ENCODE measurements at places on chromosomes 2 and 18.

DNA sequence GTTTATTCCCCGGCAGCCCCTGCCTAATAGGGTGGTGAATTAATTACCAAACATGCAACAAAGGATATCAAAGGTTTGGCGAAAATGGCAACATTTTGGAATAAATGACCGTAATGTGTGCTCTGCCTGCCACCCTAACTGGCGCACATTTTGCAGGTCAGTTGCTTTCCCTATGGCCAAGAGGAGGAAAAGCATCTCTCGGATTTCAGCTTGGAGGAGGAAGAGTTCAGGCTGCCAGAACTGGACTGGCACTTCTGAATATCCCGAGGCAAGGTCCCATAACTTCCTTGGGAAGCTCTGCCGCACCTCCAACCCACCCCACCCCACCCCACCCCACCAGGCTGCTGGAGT is 37.1 kb downstream of the SLC25A52 start:
- no peak for DNase-seq

GRCh38 chr2:159960414-159960813 is 102.0 kb downstream of the PLA2R1 start:
- DNase-seq: peak; percentile 82

- DNase-seq: no peak
Observed at GRCh38 chr2:151767536-151767935, 33.3 kb upstream of the NEB start.

GRCh38 chr2:119862127-119862889 is 102.6 kb downstream of the PTPN4 start:
- DNase-seq: no peak

- DNase-seq: peak; percentile 2
Observed at GRCh38 chr18:29034113-29034856, 857.4 kb upstream of the CDH2 start.

- DNase-seq: peak; percentile 17
Observed at GRCh38 chr18:49812286-49813068, 856 bp downstream of the ACAA2 start.

GRCh38 chr2:46377666-46378560 is 80.7 kb downstream of the EPAS1 start:
- DNase-seq: no peak

GRCh38 chr2:162521871-162522650 is 178.1 kb downstream of the GCA start:
- no peak for DNase-seq

- no peak for DNase-seq
Observed at GRCh38 chr2:207855591-207855990, 85.9 kb upstream of the FZD5 start.

GRCh38 chr2:181268174-181268867 is 188.9 kb upstream of the ITGA4 start:
- DNase-seq: no peak

DNA sequence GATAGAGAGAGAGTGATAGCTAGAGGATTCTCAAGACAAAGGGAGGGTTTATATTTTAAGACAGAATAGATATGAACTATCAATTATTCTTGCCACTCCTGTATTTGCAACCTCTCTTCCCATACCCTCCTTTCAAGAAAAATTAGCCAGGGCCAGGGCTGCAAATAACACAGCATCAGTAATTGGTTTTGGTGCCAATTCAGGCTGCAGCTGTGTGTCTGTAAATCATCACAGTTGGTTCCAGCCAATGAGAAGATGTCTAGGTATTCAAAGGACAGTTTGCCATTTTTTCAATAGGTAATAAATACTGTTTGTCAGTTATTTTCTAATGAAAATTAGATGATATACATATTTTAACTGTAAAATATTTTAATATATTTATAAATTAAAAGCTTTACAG is 73.5 kb downstream of the WDPCP start:
- DNase-seq: no peak

- no peak for DNase-seq
Observed at GRCh38 chr18:37122877-37123276, 293.9 kb downstream of the KIAA1328 start.

- no peak for DNase-seq
Observed at GRCh38 chr18:79476918-79477571, 81.3 kb downstream of the NFATC1 start.

DNA sequence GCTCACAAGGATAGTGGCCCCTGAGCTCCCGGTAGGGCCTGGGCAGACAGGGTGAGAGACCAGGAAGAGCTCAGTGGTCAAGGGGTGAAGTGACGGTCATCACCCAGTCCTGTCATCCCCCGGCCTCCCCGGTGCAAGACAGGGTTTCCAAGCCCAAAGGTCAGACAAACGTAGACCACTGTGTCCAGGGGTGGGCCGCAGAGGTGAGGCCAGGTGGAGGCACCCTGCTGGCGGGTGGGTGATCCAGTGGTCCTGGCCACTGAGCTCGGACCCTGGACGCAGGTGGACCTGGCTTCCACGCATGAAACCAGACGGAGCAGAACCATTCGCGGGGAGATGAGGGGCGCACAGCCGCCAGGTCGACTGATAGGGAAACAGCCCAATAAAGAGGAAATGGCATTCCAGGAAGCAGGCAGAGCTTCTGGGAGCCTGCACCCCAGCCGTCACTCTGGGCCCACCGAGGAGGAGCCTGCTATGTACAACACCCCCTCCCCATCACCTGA is 14.4 kb upstream of the SNED1 start:
- DNase-seq: no peak

GRCh38 chr2:218822622-218823021 is 9.0 kb downstream of the PRKAG3 start:
- no peak for DNase-seq

DNA sequence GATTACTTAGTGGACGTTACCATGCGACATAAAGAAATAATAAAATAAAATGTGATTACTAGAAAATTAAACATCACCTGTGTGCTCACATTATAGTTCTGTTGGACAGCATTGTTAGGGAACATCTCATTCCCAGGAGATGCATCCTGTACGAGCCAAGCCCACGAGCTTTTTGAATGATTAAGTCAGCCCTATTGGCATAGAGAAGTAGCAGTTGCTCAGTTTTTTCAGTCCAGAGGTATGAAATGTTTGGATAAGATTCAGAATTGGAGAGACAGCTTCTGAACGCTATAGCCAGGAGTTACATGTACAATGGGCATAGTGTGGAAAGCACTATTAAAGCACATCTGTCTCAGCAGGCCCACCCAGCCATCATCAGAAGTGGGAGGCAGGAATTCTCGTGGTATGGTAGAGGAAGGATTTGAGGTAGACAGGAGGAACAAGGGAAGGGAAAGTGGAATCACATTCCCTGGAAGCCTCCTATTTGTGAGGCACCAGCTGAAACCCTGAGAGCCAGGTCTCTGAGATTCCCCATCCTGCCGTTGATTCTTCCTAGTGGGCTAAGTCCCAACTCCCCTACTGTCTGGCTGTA is 8.6 kb downstream of the SPATS2L start:
- DNase-seq: no peak

DNA sequence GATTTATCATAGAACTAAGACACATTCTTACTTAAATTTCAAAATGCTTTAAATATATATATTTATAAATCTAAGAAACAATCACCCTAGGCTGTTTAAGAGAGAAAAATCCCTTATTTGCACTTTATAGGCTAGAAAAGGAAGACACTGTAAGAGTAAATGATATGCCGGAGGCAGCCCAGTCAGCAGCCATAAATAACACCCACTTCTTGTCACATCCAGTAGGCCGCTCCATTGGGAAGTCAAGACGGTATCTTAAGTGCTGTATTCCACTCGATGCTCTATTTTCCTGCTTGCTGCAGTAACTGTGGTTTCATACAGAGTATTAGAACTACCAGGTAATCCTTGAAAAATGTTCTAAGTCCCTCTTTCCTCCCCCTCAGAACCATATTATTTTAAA is 57.9 kb downstream of the ABCA12 start:
- DNase-seq: no peak

DNA sequence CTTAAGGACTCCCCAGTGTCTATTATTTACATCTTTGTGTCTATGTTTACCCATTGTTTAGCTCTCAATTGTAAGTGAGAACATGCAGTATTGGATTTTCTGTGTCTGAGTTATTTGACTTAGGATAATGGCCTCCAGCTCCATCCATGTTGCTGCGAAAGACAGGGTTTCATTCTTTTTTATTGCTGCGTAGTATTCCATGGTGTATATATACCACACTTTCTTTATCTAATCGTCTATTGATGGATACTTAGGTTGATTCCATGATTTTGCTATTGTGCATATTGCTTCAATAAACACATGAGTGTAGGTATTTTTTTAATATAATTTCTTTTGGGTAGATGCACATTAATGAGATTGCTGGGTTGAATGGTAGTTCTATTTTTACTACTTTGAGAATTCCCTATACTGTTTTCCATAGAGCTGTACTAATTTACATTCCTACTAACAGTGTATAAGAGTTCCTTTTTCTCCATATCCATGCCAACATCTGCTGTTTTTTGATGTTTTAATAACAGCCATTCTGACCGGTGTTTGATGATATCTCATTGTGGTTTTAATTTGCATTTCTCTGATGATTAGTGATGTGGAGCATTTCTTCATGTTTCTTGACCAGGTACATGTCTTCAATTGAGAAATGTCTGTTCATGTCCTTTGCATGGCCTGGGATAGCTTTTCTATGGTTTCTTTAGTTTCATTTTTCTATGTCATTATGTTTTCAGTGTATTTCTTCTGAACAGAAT is 21.8 kb downstream of the MTCL1 start:
- no peak for DNase-seq

- DNase-seq: peak; percentile 69
Observed at GRCh38 chr2:159044804-159045286, 76.4 kb downstream of the TANC1 start.

GRCh38 chr2:168255866-168256265 is 8.5 kb upstream of the STK39 start:
- DNase-seq: no peak

GRCh38 chr2:217327953-217328621 is 468.2 kb upstream of the TNP1 start:
- no peak for DNase-seq

DNA sequence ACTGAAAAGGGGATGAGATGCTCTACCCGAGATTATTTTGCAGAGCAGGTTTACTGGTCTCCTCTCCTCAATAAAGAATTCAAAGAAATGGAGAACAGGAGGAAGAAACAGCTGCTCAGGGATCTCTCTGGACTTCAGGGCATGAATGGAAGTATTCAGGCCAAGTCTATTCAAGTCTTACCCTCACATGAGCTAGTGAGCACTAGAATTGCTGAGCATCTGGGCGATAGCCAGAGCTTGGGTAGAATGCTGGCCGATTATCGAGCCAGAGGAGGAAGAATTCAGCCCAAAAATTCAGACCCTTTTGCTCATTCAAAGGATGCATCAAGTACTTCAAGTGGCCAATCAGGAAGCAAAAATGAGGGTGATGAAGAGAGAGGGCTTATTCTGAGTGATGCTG is 60.0 kb downstream of the PIKFYVE start:
- no peak for DNase-seq

GRCh38 chr2:239288237-239288636 is 112.6 kb downstream of the HDAC4 start:
- no peak for DNase-seq

DNA sequence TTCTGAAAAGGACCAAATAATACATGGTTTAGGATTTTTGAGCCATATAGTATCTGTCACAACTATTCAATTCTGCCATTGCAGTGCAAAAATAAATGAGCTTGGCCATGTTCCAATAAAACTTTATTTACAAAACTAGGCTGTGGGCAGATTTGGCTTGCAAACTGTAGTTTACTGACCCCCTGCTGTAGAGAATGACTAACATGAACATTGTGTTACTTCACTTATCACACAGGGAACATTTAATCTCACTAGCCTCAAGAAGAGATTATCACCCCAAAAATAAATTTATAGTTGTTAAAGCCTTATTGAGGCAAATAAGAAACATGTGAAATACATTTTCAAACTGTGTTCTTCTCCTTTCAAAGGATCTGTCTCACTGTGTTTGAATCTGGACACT is 766.2 kb downstream of the MBD2 start:
- peak; percentile 4 for DNase-seq

GRCh38 chr2:189441709-189442074 is 418 bp downstream of the WDR75 start:
- DNase-seq: no peak

DNA sequence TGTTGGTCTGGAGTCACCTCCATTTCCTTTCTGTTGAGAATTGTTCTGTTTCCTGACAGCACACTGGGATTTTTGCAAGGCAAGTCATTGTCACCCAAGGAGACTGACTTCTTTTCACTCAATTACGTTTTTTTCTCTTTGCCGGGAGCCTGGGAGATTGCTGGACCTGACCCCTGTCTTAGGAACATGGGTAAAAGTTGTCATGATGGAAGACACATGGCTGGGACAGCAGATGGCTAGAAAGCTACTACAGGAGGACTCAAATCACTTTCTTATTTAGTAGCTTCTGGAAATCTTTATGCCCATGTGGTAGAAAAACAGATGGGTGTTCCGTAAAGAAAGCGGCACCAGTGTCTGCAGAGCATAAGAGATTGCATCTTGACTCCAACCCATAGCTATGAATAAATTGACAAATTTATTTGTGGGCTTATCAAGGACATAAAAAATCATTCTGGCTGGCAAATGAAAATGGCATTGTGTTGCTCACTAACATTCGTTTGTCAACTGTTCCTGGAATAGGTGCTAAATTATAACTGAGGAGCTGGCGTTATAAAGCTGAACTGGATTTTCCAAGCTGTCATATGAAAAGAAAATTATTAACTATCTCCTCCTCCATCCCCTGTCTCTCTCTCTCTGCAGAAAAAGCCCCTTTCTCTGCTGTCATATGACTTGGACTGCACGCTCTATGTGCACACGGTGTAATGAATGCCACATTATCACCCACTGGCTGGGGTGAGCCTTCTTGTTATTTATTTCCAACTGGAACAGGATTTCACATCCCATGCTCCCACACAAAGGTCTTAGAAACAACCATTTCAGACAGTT is 159.8 kb downstream of the SH3RF3 start:
- no peak for DNase-seq

DNA sequence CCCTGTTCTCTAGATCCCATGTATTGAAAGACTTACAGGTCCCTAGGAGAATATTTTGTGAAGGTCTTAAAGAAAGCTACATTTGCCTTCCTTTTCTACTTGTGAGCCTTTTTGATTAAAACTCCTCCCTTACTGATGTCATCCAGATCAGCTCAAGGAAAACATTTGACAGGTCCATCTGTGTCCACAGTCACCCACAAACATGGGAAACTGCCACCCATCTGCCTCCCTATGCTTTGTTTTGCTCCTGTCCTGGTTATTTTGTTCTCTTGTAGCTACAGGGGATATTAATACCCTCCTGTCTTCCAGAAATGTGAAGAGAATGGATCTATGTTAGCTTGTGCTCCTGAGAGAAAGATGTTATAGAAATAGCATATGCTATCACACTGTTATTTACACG is 203.6 kb upstream of the GALNT5 start:
- DNase-seq: no peak

- DNase-seq: peak; percentile 78
Observed at GRCh38 chr2:12051831-12052230, 305.4 kb downstream of the LPIN1 start.

Data from fibroblast of skin of scalp (primary cell).